ENCODE measurements at places on chromosomes 4 and X.

DNA sequence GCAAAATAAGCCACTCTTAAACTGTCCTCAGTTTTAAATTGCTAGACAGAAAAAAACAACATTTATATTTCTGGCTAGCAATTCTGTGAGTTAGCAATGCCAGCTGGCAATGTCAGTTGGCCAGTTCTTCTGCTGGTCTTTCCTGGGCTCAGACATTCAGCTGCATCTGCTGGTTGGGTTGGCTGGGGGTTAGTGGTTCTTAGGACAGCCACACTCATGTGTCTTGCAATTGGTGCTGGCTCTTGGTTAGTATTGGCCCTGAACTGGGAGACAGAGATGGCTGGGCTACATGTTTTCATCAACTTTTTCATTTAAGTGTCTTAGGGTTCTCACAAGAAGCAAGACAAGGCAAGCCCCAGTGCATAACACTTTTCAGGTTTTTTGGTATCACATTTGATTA, 48.0 kb upstream of the PDLIM5 start:
- no peak for DNase-seq

GRCh38 chr4:139629436-139630125, 36.0 kb upstream of the MGST2 start:
- no peak for DNase-seq

DNA sequence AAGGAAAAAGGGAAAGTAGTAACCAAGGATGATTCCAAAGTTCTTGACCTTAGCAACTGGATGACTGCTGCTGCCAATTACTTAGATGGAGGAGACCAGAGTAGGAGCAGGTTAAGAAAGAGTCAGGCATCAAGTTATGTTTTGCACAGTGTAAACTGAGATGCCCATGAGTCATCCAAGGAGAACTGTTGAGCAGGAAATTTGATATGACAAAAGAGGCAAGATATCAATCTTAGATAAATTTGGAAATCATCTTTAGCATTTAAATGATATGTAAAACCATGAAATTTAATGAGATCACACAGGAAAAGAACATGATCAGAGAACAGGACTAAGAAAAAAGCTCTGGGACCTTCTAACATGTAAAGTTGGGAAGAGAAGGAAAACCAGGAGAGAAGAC, 361.3 kb downstream of the OPHN1 start:
- no peak for DNase-seq

- DNase-seq, result no peak
Observed at GRCh38 chr4:88008743-88009171, 1.3 kb downstream of the PKD2 start.

DNA sequence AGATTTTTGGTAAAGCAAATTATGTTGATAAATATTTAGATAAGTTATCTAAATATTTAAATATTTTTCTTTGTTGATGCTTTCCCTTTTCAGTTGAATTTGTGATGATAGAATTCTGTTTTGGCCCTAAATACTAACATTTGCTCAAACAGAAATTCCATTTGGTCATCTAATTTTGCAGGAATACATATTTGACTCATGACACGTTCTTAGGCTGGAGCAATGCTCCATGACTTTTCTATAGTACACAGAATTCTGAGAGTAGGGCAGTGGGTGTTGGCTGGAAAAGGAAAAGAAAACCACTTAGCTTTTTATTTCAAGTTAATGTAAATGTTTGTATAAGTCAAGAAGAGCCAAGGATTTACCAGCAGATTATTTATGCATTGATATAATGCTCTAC, 58.6 kb upstream of the GK2 start:
- DNase-seq, result no peak

- no peak for DNase-seq
Observed at GRCh38 chrX:11531226-11531625, 134.5 kb downstream of the ARHGAP6 start.

GRCh38 chr4:32858971-32859370, 2138.8 kb downstream of the PCDH7 start:
- peak; percentile 9 for DNase-seq

- no peak for DNase-seq
Observed at GRCh38 chrX:16124201-16124600, 836 bp downstream of the GRPR start.

DNA sequence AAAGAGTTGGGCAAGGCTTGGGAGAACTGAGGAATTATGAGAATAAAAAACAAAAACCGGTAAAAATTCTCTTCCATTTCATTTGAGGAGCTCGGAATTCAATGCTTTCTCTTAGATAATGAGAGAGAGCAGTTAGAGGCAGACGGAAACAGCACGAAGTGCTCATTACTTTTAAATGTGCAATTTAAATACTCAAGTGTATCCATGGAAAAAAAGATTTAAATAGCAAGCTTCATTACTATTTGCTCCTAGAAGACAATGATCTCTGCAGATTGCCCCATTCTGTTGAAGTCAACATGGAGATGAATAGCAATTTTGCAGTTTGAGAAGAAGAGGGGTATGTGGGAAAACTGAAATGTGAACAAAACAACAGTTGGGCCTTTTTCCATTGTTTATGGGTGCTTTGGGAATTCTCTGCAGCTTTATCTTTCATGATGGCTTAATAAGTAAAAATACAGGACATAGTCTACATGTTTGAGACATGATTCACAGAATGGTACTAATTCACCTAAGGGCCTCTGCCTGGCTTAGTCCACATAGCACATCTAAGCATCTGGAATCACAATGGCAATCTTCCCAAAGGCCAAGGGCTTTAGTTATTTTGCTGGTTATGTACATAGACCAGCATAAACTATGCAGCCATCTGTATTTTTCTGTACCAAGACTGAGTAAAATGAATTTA, 512.7 kb upstream of the FAT1 start:
- peak; percentile 90 for DNase-seq

DNA sequence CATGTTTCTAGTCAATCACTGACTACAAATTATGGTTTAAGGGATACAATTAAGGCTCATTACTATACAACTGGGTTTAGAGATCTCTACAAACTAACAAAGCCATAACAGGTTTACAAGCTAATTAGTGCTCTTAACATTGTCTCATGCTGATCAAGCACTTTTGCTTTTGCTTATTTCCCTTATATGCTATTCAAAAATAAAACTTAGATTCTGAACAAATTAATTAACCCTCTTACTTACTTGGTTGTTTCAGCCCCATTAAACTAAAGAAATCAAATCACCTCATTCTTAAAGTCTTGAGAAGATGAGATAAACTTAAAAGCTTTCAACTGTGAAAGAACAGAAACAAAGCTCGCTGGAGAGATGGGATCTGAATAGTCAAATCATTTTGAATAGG, 2024.5 kb upstream of the ADGRL3 start:
- no peak for DNase-seq

DNA sequence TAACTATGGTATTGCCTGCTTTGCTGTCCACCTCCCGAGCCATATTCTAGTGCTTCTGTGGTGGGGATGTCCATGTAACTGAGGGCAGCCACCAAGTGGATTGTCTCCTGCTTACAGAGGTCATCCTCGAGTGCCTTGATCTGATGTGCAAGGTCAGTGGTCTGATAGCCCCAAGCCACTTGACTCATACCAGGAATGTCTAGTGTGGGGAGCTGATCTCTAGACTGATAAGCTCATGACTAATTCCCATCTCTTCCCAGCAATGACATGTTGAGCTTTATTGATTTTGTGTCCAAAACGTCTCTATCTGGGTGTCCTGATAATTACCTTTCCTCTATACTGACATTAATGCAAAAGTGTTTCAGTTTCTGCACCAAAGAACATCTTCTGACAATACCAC, 168.4 kb upstream of the WDR1 start:
- no peak for DNase-seq

DNA sequence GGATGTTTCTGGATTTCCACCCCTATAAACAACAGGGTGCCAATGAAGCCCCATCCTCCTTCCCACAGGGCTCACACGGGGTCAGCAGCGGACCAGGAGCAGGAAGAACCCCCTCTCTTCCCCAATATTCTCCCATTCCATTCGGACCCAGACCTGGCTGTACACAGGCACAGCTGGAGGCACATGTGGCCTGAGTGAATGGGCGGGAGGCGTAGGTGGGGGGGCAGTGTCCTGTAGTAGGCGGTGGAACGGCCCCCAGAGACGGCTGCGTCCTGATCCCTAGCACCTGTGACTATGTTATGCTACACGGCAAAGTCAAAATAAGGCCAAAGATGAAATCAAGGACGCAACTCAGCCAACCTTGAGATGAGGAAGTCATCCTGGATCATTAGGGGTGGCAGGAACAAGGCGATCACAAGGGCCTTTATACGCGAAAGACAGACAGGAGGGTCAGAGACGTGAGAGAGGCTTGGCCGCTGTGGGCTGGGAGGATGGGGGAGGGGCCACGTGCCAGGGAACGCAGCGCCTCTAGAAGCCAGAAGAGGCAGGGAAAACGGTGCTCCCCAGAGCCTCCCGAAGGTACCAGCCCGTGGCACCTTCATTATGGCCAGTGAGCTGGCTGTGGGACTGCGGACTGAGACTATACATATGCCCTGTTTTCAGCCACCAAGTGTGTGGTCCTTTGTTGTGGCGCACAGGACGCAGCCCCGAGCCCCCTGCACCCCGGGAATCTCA, 75.6 kb downstream of the WFS1 start:
- no peak for DNase-seq

- DNase-seq, result no peak
Observed at GRCh38 chr4:138177278-138177968, 64.7 kb downstream of the SLC7A11 start.

Measured in GM04503 (cell line).